Breast epithelium (tissue), 4 donors: ENCODE measurements at places on chromosomes 2 and 18. TPM values are rescaled to one million over a fixed set of nuclear protein-coding genes. Genes with fewer than 3 reads are reported as not detected.
A peak's percentile ranks its signal among the peaks of the same experiment; 100 is the strongest.

CBLN2 gene
- 0.15 TPM for total RNA-seq

BBS5 gene
- 7.9 TPM for total RNA-seq

CYP27C1 gene
- total RNA-seq, result 0.29 TPM

FLACC1 gene
- 2.9 TPM for total RNA-seq

PDE11A gene
- 2.3 TPM for total RNA-seq

GRCh38 chr2:45974056-45974455, 322.6 kb downstream of the PRKCE start:
- H3K4me1 ChIP-seq, result no peaks in the 10 kb centered on the region
- H3K36me3 ChIP-seq, result no peaks in the 10 kb centered on the region
- no peaks in the 10 kb centered on the region for H3K27me3 ChIP-seq
- H3K27ac ChIP-seq, result no peak overlapping the region
- no peak for DNase-seq
- H3K4me3 ChIP-seq, result no peak overlapping the region

GRCh38 chr18:58125183-58125582, 81.2 kb downstream of the NEDD4L start:
- no peak overlapping the region for H3K4me3 ChIP-seq
- H3K27ac ChIP-seq, result no peak overlapping the region

DNA sequence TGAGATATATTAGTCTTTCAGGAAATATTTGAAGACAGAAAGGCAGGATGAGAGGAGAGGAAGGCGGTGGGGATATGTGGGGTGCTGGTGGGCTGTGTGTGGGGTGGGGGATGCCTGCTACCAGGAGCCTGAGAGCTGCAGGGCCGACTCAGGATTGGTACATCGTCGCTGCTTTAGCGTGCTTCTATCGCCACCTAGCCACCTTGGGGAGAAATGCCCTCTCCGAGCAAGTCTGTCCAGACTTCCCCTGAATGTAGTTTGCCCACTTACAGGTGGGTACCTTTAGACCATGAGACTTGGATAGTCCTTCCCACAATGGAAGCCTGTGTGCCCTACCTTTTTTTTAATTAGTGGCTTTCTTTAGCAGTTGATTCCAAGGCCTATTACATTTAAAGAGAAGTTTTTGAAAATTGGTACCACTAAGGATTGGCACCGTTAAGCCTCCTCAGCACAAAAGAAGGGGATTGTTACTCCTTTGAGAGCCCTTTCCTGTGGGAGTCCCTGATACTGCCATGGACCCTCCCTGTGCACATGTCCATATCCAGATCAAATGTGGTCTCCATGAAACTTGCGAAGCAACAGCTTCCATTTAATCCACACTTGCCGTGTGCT, 114.1 kb upstream of the NDUFV2 start:
- no peaks in the 10 kb centered on the region for H3K36me3 ChIP-seq
- H3K4me1 ChIP-seq, result no peaks in the 10 kb centered on the region
- H3K27me3 ChIP-seq, result no peaks in the 10 kb centered on the region
- H3K4me3 ChIP-seq, result no peak overlapping the region

GRCh38 chr2:64792995-64793639, 139.4 kb upstream of the SERTAD2 start:
- no peak for DNase-seq
- no peaks in the 10 kb centered on the region for H3K27me3 ChIP-seq
- no peaks in the 10 kb centered on the region for H3K36me3 ChIP-seq
- H3K4me3 ChIP-seq, result no peak overlapping the region
- H3K27ac ChIP-seq, result no peak overlapping the region
- H3K4me1 ChIP-seq, result no peaks in the 10 kb centered on the region

DNA sequence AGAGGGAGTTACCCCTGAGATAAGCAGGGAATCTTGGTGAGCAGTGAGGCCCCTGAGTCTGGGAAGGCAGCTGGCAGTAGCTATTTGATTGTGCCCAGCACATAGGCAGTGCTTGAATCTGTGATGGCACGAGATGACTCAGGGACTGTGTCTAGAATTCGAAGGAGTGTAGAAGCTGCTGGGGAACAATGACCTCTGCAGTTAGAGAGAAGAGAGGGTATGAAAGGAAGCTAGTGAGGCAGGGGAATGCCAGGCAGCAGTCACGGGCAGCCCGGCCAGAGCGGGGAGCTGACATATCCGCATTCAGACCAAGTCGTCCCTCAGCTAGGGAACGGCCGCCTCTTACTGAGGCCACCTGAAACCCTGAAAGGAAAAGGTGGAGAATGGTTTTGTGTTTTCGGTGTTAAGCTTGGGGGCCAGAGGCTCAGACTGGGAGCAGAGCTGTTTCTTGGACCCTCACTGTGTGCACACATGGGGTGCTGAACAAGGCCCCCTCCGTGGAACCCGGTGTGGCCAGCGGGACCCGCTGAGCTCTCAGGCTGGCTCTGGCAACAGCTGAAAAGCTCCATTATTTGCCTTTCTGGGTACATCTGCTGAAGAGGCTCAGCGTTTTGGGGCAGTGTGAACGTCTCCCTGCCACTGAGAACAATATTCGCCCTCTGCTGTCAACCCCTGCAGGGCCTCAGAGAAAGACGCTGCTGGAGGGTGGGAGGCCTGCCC, 32.9 kb downstream of the ARHGEF4 start:
- H3K27ac ChIP-seq, result no peak overlapping the region
- no peaks in the 10 kb centered on the region for H3K4me1 ChIP-seq
- H3K4me3 ChIP-seq, result no peak overlapping the region
- H3K36me3 ChIP-seq, result no peaks in the 10 kb centered on the region
- no peaks in the 10 kb centered on the region for H3K27me3 ChIP-seq

DNA sequence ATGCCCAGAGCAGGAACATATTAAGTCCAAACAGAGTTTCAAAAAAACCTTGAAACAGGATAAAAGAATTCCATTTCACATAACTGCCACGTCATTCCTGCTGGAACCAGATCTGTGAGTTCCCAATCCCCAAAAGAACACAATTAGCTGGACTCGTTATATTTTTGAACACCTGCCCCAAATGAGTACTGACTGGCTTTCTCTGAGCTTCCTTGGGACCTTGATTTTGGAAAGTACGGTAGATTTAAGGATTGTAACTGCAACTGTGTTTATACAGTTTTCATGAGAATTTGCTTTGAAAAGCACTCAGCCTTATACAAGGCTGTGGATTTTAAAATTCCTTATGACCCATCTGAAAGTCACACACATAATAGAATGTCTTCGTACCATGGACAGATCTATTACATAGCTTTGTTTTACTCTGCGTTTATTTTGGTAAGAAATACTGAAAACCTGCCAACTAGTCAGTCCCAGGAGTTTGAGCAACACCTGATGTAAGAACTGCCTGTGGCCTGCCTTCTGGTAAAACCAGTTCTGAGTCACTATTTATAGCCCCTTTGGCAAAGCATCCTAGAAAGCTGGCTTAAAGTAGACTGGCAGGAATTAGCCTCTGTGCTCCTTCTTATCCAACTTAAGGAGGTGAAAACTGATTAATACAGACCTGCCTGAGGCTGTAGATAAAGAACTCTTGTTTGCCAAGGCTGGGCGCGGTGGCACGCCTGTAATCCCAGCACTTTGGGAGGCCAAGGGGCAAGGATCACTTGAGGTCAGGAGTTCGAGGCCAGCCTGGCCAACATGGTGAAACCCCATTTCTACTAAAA, 48.1 kb downstream of the MERTK start:
- DNase-seq, result no peak
- peaks cover 20% of the 10 kb centered on the region for H3K4me1 ChIP-seq

DNA sequence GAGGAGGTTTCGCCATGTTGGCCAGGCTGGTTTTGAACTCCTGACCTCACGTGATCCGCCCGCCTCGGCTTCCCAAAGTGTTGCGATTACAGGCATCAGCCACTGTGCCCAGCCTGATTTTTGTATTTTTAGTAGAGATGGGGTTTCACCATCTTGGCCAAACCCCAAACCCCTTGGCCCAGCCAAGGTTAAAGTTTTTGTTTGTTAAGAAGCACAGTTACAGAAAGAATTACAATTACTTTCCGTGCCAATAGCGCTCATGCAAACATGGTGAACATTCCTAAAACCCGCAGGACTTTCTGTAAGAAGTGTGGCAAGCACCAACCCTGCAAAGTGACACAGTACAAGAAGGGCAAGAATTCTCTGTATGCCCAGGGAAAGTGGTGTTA, 26.1 kb downstream of the ITSN2 start:
- DNase-seq, result no peak
- H3K4me1 ChIP-seq, result no peaks in the 10 kb centered on the region
- H3K36me3 ChIP-seq, result no peaks in the 10 kb centered on the region
- H3K27ac ChIP-seq, result no peak overlapping the region

DNA sequence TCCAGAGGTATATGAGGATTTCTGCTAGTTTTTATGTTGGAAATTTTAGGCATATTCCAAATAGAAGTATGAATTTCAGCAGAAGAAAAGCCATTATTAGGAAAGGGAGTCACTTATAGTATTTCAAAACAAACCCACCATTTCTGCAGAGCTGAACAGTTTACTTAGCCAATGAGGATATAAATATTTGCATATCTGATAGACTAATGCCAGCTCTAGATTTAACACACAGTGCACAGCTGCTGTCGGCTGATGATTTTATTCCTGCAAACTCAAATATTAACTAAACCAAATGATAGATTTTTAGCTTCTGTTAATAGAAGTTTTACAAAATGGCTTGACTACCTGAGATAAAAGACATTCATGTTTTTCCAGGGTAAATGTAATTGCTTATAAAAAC, 375.8 kb upstream of the FANCL start:
- no peak overlapping the region for H3K27ac ChIP-seq
- no peaks in the 10 kb centered on the region for H3K27me3 ChIP-seq
- H3K36me3 ChIP-seq, result no peaks in the 10 kb centered on the region
- no peaks in the 10 kb centered on the region for H3K4me1 ChIP-seq
- DNase-seq, result no peak
- H3K4me3 ChIP-seq, result no peak overlapping the region

- no peaks in the 10 kb centered on the region for H3K36me3 ChIP-seq
- no peak overlapping the region for H3K27ac ChIP-seq
- no peak for DNase-seq
- no peak overlapping the region for H3K4me3 ChIP-seq
Observed at GRCh38 chr2:35873921-35874320, 481.7 kb upstream of the CRIM1 start.

- no peak overlapping the region for H3K27ac ChIP-seq
- H3K4me3 ChIP-seq, result no peak overlapping the region
- H3K36me3 ChIP-seq, result peaks cover 11% of the 10 kb centered on the region
- H3K4me1 ChIP-seq, result no peaks in the 10 kb centered on the region
- no peaks in the 10 kb centered on the region for H3K27me3 ChIP-seq
Observed at GRCh38 chr18:51074605-51075004, 44.6 kb downstream of the SMAD4 start.

DNA sequence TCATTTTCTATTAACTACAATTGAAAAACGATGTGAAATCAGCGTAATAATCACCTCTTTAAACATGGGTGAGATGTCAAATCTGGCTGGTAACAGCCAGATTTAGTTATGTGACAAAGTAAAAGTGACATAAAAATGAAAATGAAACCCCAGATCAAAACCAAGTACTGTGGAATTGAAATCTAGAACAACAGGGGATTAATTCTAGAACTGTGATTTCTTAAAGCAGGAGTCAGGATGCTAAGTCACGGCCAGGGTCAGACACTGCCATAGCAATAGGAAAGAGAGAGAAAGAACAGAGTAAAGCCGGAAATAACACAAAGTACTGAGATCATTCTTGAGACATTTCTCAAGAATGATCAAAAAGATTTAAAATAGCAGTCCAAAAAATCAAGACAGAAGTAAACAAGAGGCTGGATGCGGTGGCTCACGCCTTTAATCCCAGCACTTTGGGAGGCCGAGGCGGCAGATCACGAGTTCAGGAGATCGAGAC, 1183.7 kb upstream of the NXPH2 start:
- DNase-seq, result no peak
- H3K27me3 ChIP-seq, result no peaks in the 10 kb centered on the region
- H3K36me3 ChIP-seq, result no peaks in the 10 kb centered on the region
- H3K27ac ChIP-seq, result no peak overlapping the region
- H3K4me3 ChIP-seq, result no peak overlapping the region

- no peaks in the 10 kb centered on the region for H3K36me3 ChIP-seq
- H3K27ac ChIP-seq, result peak overlapping the region; percentile 53
- no peak overlapping the region for H3K4me3 ChIP-seq
- no peaks in the 10 kb centered on the region for H3K27me3 ChIP-seq
- H3K4me1 ChIP-seq, result peaks cover 4% of the 10 kb centered on the region
Observed at GRCh38 chr18:67518566-67518965, 2.0 kb upstream of the DSEL start.

DNA sequence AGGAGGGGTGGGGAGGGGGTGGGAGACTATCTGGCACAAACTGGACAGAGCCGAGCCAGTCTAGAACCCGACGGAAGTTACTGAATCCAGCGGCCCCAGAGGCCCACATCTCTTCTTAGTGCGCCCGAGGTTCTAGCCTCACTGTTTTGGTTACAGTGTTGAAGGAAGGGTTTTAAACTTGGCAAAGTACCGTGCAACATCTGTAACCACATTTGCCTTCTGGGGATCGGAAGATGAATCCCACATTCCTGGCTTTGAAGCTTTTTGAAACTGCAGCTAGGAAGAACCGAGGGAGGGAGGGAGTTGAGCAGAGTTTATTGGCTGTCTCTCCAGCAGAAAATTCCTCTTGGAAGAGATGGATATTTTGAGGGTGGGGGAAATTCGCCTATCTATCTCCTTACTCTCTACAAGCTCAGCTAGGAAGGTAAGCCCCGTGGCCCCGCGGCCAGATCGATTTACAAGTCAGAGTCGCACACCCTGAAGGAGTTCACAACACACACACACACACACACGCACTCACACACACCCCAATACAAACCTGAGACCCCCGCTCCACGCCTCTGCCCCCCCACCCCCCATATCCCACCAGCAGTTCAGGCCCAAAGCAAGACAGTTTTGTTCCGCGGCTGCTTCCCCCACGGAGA, 1.0 kb downstream of the ACVR1 start:
- peak; percentile 68 for DNase-seq
- peak overlapping the region; percentile 98 for H3K27ac ChIP-seq
- H3K4me3 ChIP-seq, result peak overlapping the region; percentile 83
- no peaks in the 10 kb centered on the region for H3K4me1 ChIP-seq
- no peaks in the 10 kb centered on the region for H3K27me3 ChIP-seq

GRCh38 chr2:99397266-99397920, 60.2 kb downstream of the EIF5B start:
- no peaks in the 10 kb centered on the region for H3K27me3 ChIP-seq
- no peak overlapping the region for H3K4me3 ChIP-seq
- H3K27ac ChIP-seq, result no peak overlapping the region
- H3K36me3 ChIP-seq, result peaks cover 3% of the 10 kb centered on the region

DNA sequence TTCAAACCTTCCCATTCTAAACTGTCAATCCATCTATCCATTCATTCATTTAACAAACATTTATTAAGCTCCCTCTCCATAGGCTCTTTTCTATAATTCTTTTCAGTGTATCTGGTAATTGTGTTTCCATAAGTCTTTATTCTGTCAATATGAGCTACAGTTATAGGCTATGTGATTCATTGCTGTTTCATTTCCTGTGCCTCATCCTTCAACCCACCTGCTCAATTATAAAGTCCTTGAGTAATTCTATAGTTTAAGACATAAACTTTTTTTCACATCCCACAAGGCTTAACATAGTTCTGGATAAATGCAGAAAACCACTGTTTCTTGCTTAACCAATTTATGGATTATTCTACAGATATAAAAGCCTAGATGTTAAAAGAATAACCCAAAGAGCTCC, 84.2 kb upstream of the PIK3C3 start:
- H3K27me3 ChIP-seq, result no peaks in the 10 kb centered on the region
- DNase-seq, result no peak
- H3K4me1 ChIP-seq, result no peaks in the 10 kb centered on the region

- no peaks in the 10 kb centered on the region for H3K27me3 ChIP-seq
- DNase-seq, result no peak
- no peaks in the 10 kb centered on the region for H3K4me1 ChIP-seq
- no peak overlapping the region for H3K4me3 ChIP-seq
Observed at GRCh38 chr2:121309801-121310200, 24.8 kb upstream of the TFCP2L1 start.
